CD4-positive, alpha-beta T cell treated with Interleukin-4 for 1 hour (primary cell): ENCODE measurements at places on chromosomes 12 and 14.

DNA sequence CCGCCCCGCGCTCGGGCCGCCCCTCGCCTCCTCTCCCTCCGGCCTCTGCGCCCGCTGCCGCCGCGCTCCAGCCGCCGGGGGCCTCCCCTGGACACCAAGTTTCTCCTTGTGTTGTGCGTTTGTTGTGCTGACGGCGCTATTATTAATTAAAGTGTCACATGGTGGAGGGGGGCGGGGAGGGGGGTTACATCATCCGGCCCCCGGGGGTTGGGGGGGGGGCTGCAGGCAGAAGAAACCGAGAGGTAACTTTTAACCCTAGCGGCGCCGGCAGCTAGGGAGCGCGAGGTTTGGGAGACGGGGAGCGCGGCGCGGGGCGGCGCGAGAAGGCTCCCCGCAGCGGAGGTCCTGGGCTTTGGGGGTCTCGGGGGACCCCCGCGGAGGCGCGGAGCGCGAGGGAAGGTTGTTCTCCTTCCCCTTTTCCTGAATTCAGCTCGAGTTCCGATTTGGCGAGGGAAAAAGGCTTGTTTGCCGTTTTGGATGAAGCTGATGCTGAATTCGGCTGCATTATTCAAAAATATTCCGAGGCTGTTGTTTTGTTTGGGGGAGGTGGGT is at the start of gene HRK:
Gene HRK (minus strand): TSS at position 117 of the 552 bp plus-strand sequence. CDS start 134 bp downstream, outside the sequence.
- no peak for DNase-seq

DNA sequence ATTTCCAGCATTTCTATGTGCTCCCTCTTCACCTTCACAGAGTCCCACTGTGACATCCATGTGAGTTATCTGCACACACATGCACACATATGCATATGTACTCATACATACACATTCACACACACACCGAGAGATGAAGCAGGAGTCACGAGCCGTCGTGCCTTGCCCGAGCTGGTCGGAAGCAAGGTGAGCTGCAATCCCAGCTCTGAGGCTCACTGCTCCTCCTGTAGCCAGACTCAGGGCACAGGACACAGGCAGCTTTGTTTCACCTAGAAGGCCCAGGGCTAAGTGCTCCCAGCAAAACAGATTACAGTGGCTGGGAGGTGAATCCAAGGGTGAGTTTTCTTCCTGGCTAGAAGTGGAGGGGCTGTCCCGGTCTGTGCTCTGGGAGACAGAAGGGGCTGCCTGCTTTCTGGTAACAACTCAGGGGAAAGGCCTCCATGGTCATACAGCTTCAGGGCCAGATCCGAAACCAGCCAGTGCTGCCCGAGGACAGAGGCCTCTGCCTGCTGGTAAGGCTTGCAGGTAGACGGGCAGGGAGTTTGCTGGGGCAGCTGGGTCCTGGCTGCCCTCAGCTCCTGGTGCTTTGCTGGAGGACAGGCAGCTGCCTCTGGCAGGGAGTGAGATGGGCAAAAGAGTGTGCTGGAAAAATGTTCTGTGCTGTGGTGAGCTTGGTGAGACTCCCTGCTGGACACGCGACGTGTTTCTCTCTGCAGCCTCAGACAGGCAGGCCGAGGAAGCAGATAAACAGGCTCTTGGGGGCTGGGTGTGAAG is 123.7 kb downstream of the CRACR2A start:
- no peak for DNase-seq

DNA sequence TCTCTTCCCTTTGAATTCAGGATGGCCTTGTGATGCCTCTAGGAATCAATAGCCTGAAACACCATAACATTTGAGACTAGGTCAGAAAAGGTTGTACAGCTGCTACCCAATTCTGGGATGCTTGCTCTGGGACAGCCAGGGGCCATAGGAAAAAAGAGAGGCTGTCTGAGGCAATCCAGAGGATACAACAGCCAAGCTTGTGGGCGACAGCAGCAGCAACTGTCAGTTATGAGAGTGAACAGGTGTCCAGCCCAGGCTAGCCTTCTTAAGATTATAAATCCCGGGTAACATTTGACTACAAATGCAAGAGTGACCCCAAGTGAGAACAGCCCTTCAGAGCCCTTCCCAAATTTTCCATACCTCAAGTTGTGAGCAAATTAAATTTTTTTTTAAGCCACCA is 11.1 kb downstream of the DCN start:
- no peak for DNase-seq

- DNase-seq: no peak
These were observed 65.0 kb downstream of the RFLNA start for GRCh38 chr12:124359671-124360581.

GRCh38 chr14:100538351-100539002 is 48.7 kb downstream of the BEGAIN start:
- DNase-seq: peak; percentile 4

DNA sequence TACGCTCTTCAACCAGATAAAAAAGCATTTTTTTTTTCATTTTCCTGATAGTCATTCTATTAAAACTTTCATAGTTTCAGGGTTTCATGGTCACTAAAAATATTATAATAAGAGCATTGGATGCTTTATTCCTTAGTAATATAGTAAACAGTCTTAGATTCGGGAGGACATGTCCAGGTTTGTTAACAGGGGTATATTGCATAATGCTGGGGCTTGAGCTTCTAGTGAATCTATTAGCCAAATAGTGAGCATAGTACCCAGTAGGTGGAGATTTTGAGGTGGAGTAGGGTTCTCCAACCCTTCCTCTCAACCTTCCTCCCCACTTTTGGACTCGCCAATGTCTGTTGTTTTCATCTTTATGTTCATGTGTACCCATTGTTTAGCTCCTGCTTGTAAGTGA is 277.4 kb upstream of the RGS6 start:
- DNase-seq: no peak

- DNase-seq: no peak
These were observed 10.1 kb downstream of the BMP4 start for GRCh38 chr14:53946404-53947093.
